Sciatic nerve (tissue), 2 donors: ENCODE measurements at places on chromosomes 12 and 14.
A peak's percentile ranks its signal among the peaks of the same experiment; 100 is the strongest.

- no peak for DNase-seq
These were observed 99.4 kb downstream of the EPS8 start for GRCh38 chr12:15689751-15690191.

DNA sequence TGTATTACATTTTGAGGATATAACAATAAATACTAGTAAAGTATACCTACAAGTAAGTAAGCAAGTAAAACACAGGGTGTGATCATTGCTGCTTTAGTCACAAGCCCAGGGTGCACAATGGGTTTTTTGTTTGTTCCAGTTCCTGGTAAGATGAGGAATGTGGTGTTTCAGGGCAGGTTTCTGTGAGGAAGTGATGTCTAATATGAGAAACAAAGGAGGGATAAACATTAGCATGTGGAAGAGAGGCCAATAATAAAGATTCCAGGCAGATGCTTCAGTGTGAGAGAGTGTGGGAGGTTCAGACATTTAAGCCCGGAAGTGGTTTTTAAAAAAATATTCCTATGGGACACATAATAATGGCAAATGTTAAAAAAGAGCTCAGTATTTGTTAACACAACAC, 808.1 kb upstream of the USP15 start:
- DNase-seq = no peak

GRCh38 chr14:65281991-65282895, 130.3 kb upstream of the FUT8 start:
- DNase-seq = no peak

DNA sequence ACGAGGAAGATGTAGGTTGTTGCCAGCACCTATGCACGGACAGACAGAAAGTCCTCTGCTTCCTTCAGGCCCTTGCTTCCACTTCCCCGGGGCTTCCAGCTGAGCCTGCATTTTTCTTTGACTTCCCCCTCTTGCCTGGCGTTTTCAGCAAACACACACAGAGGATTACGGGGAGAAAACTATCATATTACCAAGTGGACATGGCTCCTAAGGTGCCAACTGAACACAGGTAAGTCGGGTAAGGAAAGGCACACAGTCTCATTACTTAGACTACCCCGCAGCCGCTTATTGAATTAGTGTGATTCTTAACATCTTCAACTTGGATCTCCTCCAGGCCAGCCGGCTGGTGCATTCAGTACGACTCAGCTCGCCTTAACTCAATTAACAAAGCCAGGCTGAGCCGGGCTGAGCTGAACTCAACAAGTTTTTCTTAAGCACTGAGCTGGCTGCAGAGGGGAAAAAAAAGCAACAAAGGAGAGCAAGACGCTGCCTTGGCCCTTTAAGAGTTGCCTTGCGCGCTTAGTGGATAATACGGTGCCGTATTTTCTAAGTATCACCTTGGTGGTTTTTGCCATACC, 19.2 kb upstream of the MAP1LC3B2 start:
- DNase-seq = peak; percentile 76

DNA sequence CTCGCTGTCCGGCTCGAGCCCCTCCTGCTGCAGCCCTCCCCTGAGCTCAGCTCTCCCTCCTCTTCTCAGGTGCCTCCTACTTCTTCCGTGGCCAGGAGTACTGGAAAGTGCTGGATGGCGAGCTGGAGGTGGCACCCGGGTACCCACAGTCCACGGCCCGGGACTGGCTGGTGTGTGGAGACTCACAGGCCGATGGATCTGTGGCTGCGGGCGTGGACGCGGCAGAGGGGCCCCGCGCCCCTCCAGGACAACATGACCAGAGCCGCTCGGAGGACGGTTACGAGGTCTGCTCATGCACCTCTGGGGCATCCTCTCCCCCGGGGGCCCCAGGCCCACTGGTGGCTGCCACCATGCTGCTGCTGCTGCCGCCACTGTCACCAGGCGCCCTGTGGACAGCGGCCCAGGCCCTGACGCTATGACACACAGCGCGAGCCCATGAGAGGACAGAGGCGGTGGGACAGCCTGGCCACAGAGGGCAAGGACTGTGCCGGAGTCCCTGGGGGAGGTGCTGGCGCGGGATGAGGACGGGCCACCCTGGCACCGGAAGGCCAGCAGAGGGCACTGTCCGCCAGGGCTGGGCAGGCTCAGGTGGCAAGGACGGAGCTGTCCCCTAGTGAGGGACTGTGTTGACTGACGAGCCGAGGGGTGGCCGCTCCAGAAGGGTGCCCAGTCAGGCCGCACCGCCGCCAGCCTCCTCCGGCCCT, 22.8 kb downstream of the MMP17 start:
- DNase-seq = no peak

- DNase-seq = no peak
These were observed 120.0 kb downstream of the KCNA5 start for GRCh38 chr12:5163661-5164060.

- no peak for DNase-seq
These were observed 51.0 kb downstream of the WDHD1 start for GRCh38 chr14:54975856-54976255.

DNA sequence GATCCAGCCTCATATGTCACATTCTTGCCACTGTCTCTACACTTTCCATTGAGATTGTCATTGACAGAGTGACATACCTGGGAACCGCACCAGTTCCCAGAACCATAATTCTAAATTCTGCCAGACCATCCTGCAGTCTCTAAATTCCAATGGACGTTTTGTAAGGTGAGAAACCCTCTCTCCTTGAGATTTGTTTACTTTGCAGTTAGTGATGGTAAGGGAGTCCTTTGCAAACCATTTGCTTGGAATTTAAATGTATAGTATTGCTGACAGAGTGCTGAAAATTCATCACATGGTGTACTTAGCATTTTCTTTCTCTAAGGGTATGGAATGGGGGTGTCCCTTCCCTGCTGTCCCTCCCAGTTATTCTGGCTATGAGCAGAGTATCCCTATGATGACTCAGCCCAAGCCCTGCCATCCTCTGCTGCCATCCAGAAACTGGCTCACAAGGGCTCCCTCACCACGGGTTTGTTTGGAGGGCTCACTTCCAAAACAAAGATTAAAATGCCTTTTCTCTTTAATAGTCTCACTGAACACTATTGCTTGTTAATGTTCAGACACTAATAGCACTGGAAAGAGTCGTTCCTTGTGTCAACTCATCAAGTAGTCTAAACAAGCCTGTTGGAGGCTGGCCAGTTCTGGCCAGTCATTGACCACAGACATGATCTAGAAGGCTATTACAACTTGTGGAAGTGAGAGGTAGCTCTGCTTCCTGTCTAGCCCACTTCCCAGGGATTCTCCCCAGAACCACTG, 129.0 kb upstream of the HMGA2 start:
- DNase-seq = peak; percentile 63
